Smooth muscle cell of bladder (primary cell): ENCODE measurements at places on chromosomes 7 and 10. TPM values are rescaled to one million over a fixed set of nuclear protein-coding genes. Genes with fewer than 3 reads are reported as not detected.

The CCDC6 gene
- 20.6 and 21.1 TPM in 2 replicates for total RNA-seq

The TAS2R3 gene
- total RNA-seq: 0.85 and 1.8 TPM in 2 replicates

The UNCX gene
- not detected in 2 replicates for total RNA-seq

The SVIL gene
- 47.6 and 83.6 TPM in 2 replicates for total RNA-seq

The MDH2 gene
- total RNA-seq: 51.0 and 62.3 TPM in 2 replicates

The CUTC gene
- 24.6 and 35.7 TPM in 2 replicates for total RNA-seq

The FEZF1 gene
- not detected in 2 replicates for total RNA-seq

The COL13A1 gene
- total RNA-seq: 11.7 and 20.3 TPM in 2 replicates

The ITGA8 gene
- total RNA-seq: 1.3 and 8.5 TPM in 2 replicates

The ZNF248 gene
- 6.8 and 10.5 TPM in 2 replicates for total RNA-seq

The HECW1 gene
- total RNA-seq: 3.1 and 3.8 TPM in 2 replicates

The KCNH2 gene
- 0.83 and 1.7 TPM in 2 replicates for total RNA-seq

The PAOX gene
- total RNA-seq: 6.0 TPM in 2 replicates

The GARIN1A gene
- total RNA-seq: 0.43 and 0.83 TPM in 2 replicates

The RBP4 gene
- 0.37 TPM in 1 of 2 replicates, not detected in the other for total RNA-seq

The PHYH gene
- total RNA-seq: 18.3 and 26.3 TPM in 2 replicates

The FANK1 gene
- 10.0 and 11.5 TPM in 2 replicates for total RNA-seq

The HACD1 gene
- total RNA-seq: 24.7 and 41.5 TPM in 2 replicates

The MSMB gene
- not detected in 2 replicates for total RNA-seq
